ENCODE measurements at places on chromosomes 2 and 18.

GRCh38 chr2:112839407-112840067 lies 3.0 kb upstream of the IL1B start:
- H3K36me3 ChIP-seq, result no peaks in the 10 kb centered on the region
- H3K27me3 ChIP-seq, result no peaks in the 10 kb centered on the region
- DNase-seq, result no peak
- H3K4me1 ChIP-seq, result no peaks in the 10 kb centered on the region
- H3K4me3 ChIP-seq, result no peak overlapping the region
- no peak overlapping the region for H3K27ac ChIP-seq

- H3K4me3 ChIP-seq, result no peak overlapping the region
- no peak for DNase-seq
- no peaks in the 10 kb centered on the region for H3K4me1 ChIP-seq
- H3K36me3 ChIP-seq, result no peaks in the 10 kb centered on the region
- no peak overlapping the region for H3K27ac ChIP-seq
- no peaks in the 10 kb centered on the region for H3K27me3 ChIP-seq
Measured at GRCh38 chr2:23944976-23945375, 4.7 kb downstream of the UBXN2A start.

DNA sequence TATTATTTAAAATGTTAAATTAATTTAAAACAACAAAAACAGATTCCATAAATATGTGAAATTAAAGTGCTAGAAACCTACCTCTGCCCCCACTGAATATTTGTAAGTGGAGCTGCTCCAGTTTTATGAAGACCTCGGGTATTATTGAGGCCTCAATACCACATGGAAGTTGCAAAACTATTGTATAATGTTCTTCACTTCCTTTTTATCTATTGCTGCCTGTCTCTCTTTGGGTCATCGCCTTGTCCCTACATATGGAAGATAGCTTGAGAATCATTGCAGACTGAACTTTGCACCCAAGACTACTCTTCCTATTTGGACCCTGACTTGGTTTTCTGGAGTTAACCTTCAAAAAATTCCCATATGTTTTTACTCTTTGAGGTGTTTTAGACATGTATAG lies 212.1 kb upstream of the NETO1 start:
- no peak overlapping the region for H3K27ac ChIP-seq
- H3K27me3 ChIP-seq, result no peaks in the 10 kb centered on the region
- H3K36me3 ChIP-seq, result no peaks in the 10 kb centered on the region
- H3K4me3 ChIP-seq, result no peak overlapping the region
- no peak for DNase-seq

DNA sequence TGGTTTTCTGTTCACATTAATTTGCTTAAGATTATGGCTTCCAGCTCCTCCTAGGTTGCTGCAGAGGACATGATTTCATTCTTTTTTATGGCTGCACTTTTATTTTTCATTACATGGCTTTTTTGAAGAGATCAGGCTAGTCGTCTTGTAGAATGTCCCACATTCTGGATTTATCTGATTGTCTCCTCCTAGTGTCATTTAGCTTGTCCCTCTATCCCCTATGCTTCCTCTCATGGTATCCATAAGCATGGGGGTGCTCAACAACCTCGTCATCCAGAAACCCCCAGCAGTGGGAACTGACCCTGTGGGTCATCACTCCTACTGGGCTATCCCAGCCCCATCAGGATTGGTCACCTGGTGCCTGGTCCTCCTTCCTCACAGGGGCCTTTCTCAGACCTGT lies 49.6 kb downstream of the SERTAD2 start:
- no peak overlapping the region for H3K27ac ChIP-seq
- no peaks in the 10 kb centered on the region for H3K36me3 ChIP-seq
- H3K4me1 ChIP-seq, result peaks cover 34% of the 10 kb centered on the region
- no peak for DNase-seq
- H3K4me3 ChIP-seq, result no peak overlapping the region
- H3K27me3 ChIP-seq, result no peaks in the 10 kb centered on the region

DNA sequence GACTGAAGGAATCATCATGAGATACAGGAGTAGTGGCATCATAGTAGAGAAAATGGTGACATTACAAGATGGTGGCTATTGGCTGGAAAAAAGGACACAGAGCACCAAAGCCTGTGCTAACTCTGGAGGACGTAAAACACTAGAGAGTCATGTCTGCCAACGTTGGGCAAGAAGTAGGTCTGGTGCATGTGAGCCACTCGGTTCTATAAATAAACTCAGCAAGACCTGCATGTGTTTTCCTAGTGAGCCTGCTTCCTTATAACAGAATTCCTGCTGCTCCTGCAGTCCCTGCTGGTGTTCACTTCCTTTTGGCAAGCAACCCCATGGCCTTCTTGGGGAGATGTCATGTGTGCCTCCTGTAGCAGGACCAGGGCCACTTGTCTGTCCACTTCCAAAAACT lies 325.2 kb downstream of the OSR1 start:
- no peaks in the 10 kb centered on the region for H3K36me3 ChIP-seq
- H3K27ac ChIP-seq, result no peak overlapping the region
- no peak overlapping the region for H3K4me3 ChIP-seq
- no peaks in the 10 kb centered on the region for H3K4me1 ChIP-seq
- H3K27me3 ChIP-seq, result no peaks in the 10 kb centered on the region

DNA sequence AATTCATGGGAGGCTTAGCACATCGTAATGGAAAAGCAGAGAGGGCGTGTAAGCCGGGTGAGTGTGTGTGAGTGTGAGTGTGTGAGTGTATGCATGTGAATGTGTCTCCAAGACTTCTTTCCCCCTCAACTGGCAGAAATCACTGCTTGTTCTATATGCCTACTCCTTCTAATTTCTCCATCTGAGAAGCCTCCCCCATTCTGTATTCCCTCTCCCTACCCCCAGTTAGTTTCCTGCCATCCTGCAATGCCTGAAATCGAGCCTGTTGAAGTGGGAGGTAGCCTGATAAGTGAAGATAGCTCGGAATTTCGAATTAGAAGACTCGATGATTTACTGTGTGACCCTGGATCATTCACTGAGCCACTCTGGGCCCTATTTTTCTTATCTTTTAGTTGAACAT lies 30.0 kb upstream of the YWHAQ start:
- H3K36me3 ChIP-seq, result no peaks in the 10 kb centered on the region
- peaks cover 9% of the 10 kb centered on the region for H3K4me1 ChIP-seq
- no peak for DNase-seq
- H3K27me3 ChIP-seq, result no peaks in the 10 kb centered on the region

DNA sequence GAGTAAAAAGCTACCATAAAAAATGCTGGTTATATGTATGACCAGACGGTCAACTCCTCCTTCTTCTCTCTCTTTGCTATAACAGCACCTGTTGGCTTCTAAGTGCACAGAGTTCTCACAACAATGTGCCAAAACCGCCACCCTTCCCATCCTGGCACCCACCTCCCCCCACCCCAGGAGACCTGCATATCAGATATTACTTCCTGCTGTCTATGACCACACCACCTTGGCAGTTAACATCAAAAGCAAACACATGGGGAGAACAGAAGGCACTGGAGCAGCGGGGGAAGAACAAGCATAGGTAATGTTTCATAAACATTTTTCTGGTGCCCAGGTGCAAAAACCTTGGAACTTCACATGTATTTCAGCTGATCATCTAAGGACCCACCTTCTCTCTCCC lies 15.5 kb downstream of the SPRED2 start:
- H3K36me3 ChIP-seq, result no peaks in the 10 kb centered on the region
- no peaks in the 10 kb centered on the region for H3K4me1 ChIP-seq
- H3K27me3 ChIP-seq, result no peaks in the 10 kb centered on the region
- H3K27ac ChIP-seq, result no peak overlapping the region

GRCh38 chr2:71888751-71889445 lies 258.8 kb downstream of the CYP26B1 start:
- no peaks in the 10 kb centered on the region for H3K4me1 ChIP-seq
- no peak for DNase-seq
- no peaks in the 10 kb centered on the region for H3K27me3 ChIP-seq
- H3K36me3 ChIP-seq, result no peaks in the 10 kb centered on the region
- H3K27ac ChIP-seq, result no peak overlapping the region
- H3K4me3 ChIP-seq, result no peak overlapping the region

GRCh38 chr2:74817304-74817675 lies 16.6 kb upstream of the HK2 start:
- DNase-seq, result no peak
- H3K27ac ChIP-seq, result no peak overlapping the region
- H3K36me3 ChIP-seq, result no peaks in the 10 kb centered on the region
- H3K4me3 ChIP-seq, result no peak overlapping the region
- no peaks in the 10 kb centered on the region for H3K27me3 ChIP-seq
- H3K4me1 ChIP-seq, result no peaks in the 10 kb centered on the region
